EH (cell line): ENCODE measurements at places on chromosomes 5 and 9.

DNA sequence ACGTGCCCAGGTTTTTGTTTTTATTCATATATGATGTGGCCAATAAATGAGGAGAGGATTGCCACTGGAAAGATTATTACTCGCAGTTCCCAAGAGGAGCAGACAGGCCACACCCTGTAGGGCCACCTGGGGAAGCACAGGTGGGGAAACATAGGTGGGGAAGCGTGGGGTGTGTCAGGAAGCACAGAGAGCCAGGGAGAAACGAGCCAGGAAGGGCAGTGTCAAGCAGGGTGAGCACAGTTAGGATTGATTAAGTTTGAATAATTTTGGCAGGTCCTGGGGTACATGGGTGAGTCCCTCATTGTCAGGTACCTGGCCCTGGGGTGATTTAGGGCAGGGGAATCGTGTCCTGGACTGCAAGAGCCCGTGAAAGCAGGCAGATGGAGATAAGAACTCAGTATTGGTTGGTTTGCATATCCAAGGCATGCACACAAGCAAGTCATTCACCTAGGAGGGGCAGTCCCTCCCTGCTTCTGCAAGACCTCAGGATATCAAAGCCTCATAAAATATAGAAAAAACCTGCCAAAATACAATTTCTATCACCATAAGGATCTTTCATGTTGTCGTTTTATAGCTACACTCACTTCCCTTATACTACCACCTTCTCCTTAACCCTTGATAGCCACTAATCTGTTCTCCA, 22.4 kb downstream of the MVB12B start:
- DNase-seq: no peak

GRCh38 chr9:75715360-75715759, 175.1 kb upstream of the PCSK5 start:
- DNase-seq: no peak

GRCh38 chr5:141765896-141766551, 84.0 kb upstream of the ARAP3 start:
- DNase-seq: no peak

DNA sequence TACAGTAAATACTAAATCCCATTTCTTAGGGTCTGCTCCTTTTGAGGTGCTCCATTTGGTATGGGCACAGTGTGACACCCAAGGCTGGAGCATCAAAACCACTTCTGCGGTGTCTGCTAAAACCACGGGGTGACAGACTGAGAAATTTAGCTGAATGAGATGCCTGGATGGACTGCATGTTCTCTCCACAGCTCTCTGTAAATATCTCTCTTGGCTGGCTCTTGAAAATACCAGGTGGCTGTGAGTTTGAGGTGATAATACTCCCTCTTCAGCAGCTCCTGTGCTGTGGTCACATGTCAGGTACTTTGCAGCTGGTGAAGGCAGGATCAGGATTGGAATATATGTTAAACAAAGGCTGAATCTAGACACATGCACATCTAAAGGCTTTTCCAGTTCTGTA, 93.7 kb upstream of the SIMC1 start:
- DNase-seq: no peak

GRCh38 chr5:15441433-15442192, 58.4 kb upstream of the FBXL7 start:
- no peak for DNase-seq

- DNase-seq: no peak
These were observed 655.2 kb downstream of the PDE4D start for GRCh38 chr5:59238126-59238902.
